ENCODE measurements at places on chromosomes 11 and 22. TPM values are rescaled to one million over a fixed set of nuclear protein-coding genes. Genes with fewer than 3 reads are reported as not detected.

DNA sequence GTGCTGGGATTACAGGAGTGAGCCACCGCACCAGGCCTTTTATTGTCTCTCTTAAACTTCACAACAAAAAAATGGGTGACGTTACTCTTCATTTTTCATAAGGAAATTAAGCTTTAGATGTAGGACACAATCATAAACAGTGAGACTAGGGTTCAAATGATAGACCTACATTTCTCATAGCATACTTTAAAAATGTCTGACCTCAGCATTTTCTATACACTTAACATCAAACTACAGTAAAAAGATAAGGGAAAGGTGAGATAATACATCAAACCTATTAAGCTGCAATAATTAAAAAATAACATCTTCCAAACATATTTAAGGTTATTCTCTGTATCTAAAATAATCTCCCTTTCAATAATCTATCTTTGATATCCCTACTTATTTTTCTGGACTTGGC, 914.2 kb downstream of the FAM181B start:
- no peaks in the 10 kb centered on the region for H3K36me3 ChIP-seq
- H3K4me3 ChIP-seq: no peak overlapping the region
- H3K27me3 ChIP-seq: peaks cover 25% of the 10 kb centered on the region

- peaks cover 12% of the 10 kb centered on the region for H3K4me1 ChIP-seq
- no peak overlapping the region for H3K27ac ChIP-seq
These were observed 33.8 kb upstream of the SCUBE1 start for GRCh38 chr22:43376765-43377547.

- H3K27ac ChIP-seq: no peak overlapping the region
- DNase-seq: no peak
- H3K4me1 ChIP-seq: no peaks in the 10 kb centered on the region
- H3K4me3 ChIP-seq: no peak overlapping the region
- H3K27me3 ChIP-seq: peaks cover 27% of the 10 kb centered on the region
These were observed 224.4 kb upstream of the POU2AF2 start for GRCh38 chr11:111021131-111021530.

GRCh38 chr22:29251981-29252911, 15.5 kb downstream of the RHBDD3 start:
- peak; percentile 49 for DNase-seq
- H3K27me3 ChIP-seq: peaks cover 6% of the 10 kb centered on the region
- no peak overlapping the region for H3K4me3 ChIP-seq
- H3K4me1 ChIP-seq: no peaks in the 10 kb centered on the region
- no peak overlapping the region for H3K27ac ChIP-seq
- no peaks in the 10 kb centered on the region for H3K36me3 ChIP-seq

- peaks cover 8% of the 10 kb centered on the region for H3K4me1 ChIP-seq
- H3K36me3 ChIP-seq: no peaks in the 10 kb centered on the region
- no peaks in the 10 kb centered on the region for H3K27me3 ChIP-seq
- no peak for DNase-seq
- H3K27ac ChIP-seq: no peak overlapping the region
These were observed 43.5 kb downstream of the LINC01488 start for GRCh38 chr11:69524991-69525411.

BATF2 gene
- not detected for total RNA-seq

DNA sequence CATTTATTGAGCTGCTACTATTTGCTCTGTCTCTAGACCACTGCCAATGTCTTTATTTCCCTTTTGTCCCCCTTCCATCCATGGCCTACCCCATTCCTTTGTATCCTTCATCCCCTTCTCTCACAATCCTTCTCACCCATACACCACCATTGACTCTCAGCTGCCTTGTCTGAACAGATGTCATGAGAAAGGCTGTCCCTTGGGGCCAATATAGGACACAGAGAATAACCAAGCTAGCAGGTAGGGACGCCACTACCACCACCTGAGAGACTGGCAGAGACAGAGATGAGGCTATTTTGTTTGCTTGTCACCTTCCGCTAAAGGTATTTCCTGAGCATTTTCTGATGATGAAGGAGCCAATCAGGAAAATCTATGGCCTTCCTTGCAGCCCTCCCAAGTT, 138.9 kb downstream of the CD44 start:
- DNase-seq: no peak
- no peak overlapping the region for H3K4me3 ChIP-seq
- no peaks in the 10 kb centered on the region for H3K36me3 ChIP-seq
- no peaks in the 10 kb centered on the region for H3K27me3 ChIP-seq
- peaks cover 13% of the 10 kb centered on the region for H3K4me1 ChIP-seq

NXPE4 gene
- total RNA-seq: not detected

GRCh38 chr11:79227767-79228755, 212.8 kb downstream of the TENM4 start:
- DNase-seq: no peak
- peaks cover 22% of the 10 kb centered on the region for H3K27me3 ChIP-seq
- H3K36me3 ChIP-seq: no peaks in the 10 kb centered on the region

MYBPC3 gene
- not detected for total RNA-seq

LRRC51 gene
- total RNA-seq: 10.9 TPM

Data from osteocyte (in vitro differentiated cells).